ENCODE measurements at places on chromosomes 7 and 10. TPM values are rescaled to one million over a fixed set of nuclear protein-coding genes. Genes with fewer than 3 reads are reported as not detected.

Gene CTTNBP2
- 0.63 TPM for polyA plus RNA-seq

Gene SPACDR
- polyA plus RNA-seq, result 0.37 TPM

Gene ANKRD2
- 0.18 TPM for polyA plus RNA-seq

GRCh38 chr7:121330053-121330833 lies 1.4 kb downstream of the WNT16 start:
- no peak for DNase-seq
- H3K4me1 ChIP-seq, result peaks cover 14% of the 10 kb centered on the region
- peak overlapping the region; percentile 78 for H3K4me3 ChIP-seq
- H3K27me3 ChIP-seq, result peaks cover 32% of the 10 kb centered on the region
- no peaks in the 10 kb centered on the region for H3K36me3 ChIP-seq
- H3K27ac ChIP-seq, result no peak overlapping the region

DNA sequence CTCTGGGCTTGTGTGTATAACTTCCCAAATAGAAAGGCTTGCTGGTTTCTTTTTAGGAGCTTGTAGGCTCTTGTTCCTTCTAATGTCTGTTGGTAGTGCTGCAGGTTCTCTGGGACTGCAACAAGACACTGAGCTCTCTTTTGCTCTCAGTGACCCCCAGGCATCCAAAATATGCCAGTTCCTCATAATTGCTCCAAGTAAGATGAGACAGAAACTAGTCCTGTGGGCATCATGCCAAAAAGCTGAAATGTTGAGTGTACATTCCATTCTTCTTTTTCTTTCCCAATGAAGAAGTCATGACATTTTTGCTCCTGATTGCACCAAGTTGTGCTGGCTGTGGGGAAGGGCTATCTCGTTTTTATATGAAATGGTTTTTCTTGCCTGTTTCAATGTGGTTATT lies 7.1 kb upstream of the BTBD16 start:
- H3K27ac ChIP-seq, result no peak overlapping the region
- H3K4me3 ChIP-seq, result no peak overlapping the region
- no peaks in the 10 kb centered on the region for H3K27me3 ChIP-seq
- no peak for DNase-seq
- no peaks in the 10 kb centered on the region for H3K36me3 ChIP-seq
- peaks cover 7% of the 10 kb centered on the region for H3K4me1 ChIP-seq

- H3K27me3 ChIP-seq, result no peaks in the 10 kb centered on the region
- peaks cover 22% of the 10 kb centered on the region for H3K4me1 ChIP-seq
- peak; percentile 32 for DNase-seq
- no peak overlapping the region for H3K27ac ChIP-seq
Measured at GRCh38 chr7:22728401-22729029, 1.5 kb downstream of the IL6 start.

DNA sequence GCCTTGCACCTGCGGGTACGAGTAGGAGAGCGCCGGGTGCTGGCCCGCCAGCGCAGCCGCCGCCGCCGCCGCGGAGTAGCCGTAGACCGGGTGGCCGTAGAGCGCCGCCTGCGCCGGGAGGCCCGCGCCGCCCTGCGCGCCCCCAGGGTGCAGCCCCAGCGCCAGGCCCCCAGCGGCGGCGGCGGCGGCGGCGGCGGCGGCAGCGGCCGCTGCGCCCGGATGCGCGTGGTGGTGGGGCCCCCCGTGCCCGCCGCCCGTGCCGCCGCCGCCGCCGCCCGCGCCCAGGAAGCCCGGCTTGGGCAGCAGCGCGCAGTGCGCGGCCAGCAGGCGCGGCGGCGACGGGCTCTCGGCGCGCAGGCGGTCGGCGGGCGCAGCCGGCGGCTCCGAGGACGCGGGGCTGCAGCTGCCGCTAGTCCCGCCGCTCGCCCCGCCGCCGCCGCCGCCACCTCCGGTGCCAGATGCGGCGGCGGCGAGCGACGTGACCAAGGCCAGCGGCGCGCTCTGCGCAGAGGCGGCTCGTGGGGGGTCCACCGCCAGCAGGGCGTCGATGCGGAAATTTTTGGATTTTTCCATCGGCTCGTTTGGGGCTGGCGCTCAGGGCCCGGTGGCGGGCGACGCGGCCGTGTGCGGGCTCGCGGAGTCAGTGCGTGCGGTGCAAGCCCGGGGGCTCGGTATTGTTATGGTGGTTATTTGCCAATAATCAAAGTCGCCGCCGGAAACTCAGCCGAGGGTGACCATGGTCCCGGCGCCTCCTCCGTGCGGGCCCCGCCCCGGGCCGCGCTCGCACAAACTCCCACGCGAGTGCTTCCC lies 480 bp downstream of the MNX1 start:
- H3K36me3 ChIP-seq, result no peaks in the 10 kb centered on the region
- DNase-seq, result no peak
- peak overlapping the region; percentile 68 for H3K4me3 ChIP-seq
- H3K27ac ChIP-seq, result no peak overlapping the region

Gene DGKB
- polyA plus RNA-seq, result not detected

DNA sequence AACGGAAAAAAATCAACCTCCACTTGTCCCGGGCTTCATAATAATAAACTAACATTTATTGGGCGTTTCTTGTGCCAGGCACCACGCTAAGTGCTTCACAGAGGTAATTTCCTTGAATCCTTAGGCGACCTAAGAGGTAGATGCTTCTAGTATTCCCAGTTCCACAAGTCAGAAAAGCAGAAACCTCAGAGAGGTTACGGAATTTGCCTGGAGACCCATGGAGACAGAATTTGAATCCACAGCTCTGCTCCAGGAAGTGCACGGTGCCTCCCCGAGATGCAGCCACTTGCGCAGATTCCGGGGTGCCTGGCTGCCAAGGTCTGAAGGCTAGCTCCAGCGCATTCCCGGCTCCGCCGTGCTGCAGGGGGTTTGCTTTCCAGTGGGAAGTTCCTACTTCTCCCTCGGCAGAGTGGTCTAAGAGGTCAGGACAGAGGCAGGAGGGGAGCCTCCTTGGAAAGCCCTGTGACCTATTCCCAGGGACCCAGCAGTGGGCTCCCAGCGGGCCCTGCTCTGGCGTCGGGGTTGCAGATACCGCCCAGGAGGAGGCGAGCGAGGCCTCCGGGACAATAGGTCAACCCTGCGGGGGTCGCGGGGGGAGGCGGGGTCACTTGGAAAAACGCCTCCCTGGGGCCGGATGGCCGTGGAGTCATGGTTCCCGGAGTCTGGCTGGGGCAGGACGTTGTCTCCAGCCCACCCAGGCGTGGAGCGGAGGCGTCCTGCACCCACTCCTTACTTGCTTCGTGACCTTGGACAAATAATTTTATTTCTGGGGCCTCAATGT lies 10.1 kb upstream of the NKX2-3 start:
- no peak overlapping the region for H3K4me3 ChIP-seq
- peaks cover 97% of the 10 kb centered on the region for H3K27me3 ChIP-seq
- no peak overlapping the region for H3K27ac ChIP-seq
- no peaks in the 10 kb centered on the region for H3K36me3 ChIP-seq

Gene DPCD
- polyA plus RNA-seq, result 43.3 TPM

Gene RNF32
- 0.34 TPM for polyA plus RNA-seq

DNA sequence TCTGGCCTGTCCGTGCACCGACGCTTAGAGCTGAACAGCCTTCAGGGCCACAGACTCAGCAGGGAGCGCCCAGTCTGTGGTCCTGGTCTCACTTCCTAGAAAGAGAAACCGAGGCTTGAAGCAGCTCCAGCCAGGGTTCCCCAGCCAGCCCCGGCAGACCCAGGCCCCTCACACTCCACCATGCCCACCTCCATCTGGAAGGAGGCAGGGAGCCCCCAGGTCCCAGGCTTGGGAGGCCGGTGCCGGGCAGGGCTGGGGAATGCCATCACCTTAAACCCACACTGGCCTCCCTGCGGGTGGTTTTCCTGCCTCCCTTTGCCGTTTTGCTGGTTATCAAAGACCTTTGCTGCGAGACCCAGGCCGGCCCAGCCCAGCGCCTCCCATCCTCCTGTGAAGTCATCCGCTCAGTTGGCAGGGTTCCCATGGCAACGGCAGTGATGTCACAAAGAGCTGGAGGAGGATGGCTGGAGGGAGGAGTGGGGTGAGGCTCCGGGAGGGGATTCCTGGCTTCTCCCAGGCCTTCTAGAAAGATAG lies 24.0 kb downstream of the ELFN1 start:
- peaks cover 22% of the 10 kb centered on the region for H3K27me3 ChIP-seq
- no peak overlapping the region for H3K4me3 ChIP-seq
- no peaks in the 10 kb centered on the region for H3K36me3 ChIP-seq
- H3K4me1 ChIP-seq, result no peaks in the 10 kb centered on the region

- H3K36me3 ChIP-seq, result no peaks in the 10 kb centered on the region
- H3K4me1 ChIP-seq, result peaks cover 12% of the 10 kb centered on the region
- peak; percentile 69 for DNase-seq
- no peaks in the 10 kb centered on the region for H3K27me3 ChIP-seq
Measured at GRCh38 chr10:117653170-117653515, 110.6 kb downstream of the EMX2 start.

Gene FAM25G
- 10.6 TPM for polyA plus RNA-seq

Gene HMX3
- polyA plus RNA-seq, result not detected

DNA sequence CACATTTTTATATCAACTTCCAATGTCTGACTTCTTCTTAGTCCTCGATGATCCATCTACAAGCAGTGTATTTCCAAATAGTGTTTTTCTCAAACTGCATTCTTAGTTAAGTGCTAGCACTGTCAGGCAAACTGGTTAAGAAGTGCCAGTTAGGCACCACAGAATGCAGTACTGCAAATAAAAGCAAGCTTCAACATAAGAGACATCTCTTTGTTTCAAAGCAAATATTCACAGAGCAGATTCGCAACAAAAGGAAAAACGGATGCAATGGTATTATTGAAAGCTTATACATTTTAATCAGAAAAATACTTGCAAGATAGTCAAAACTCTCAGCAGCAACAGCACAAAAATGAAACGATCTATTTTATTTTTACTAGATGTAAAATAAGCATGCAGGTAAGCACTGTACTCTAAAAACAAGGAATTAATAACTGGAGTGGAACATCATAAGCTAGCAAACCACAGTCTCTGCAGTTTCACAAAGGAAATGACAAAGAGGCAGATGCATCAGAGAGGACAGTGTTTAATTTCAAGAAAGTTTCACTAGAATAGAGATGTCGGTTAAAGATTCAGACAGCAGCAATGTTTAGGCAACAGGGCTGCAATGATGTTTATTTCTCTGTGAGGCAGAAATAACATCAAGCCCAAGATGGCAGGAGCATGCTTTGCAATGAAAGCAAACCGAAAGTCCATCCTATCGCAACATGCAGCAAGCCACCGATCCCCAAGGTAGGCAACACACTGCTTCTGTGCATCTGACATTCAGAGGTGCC lies 82.0 kb downstream of the FGFR2 start:
- peaks cover 3% of the 10 kb centered on the region for H3K36me3 ChIP-seq
- H3K27me3 ChIP-seq, result no peaks in the 10 kb centered on the region

GRCh38 chr7:157570531-157571200 lies 233.9 kb downstream of the DNAJB6 start:
- no peak for DNase-seq
- H3K36me3 ChIP-seq, result no peaks in the 10 kb centered on the region
- H3K4me3 ChIP-seq, result no peak overlapping the region
- no peaks in the 10 kb centered on the region for H3K27me3 ChIP-seq
- no peaks in the 10 kb centered on the region for H3K4me1 ChIP-seq

Gene HOXA13
- polyA plus RNA-seq, result not detected

Gene POM121L12
- not detected for polyA plus RNA-seq

- H3K27me3 ChIP-seq, result no peaks in the 10 kb centered on the region
- H3K4me3 ChIP-seq, result no peak overlapping the region
- no peak overlapping the region for H3K27ac ChIP-seq
- peak; percentile 70 for DNase-seq
- peaks cover 29% of the 10 kb centered on the region for H3K4me1 ChIP-seq
- H3K36me3 ChIP-seq, result no peaks in the 10 kb centered on the region
Measured at GRCh38 chr7:91852263-91852741, 28.2 kb downstream of the MTERF1 start.

DNA sequence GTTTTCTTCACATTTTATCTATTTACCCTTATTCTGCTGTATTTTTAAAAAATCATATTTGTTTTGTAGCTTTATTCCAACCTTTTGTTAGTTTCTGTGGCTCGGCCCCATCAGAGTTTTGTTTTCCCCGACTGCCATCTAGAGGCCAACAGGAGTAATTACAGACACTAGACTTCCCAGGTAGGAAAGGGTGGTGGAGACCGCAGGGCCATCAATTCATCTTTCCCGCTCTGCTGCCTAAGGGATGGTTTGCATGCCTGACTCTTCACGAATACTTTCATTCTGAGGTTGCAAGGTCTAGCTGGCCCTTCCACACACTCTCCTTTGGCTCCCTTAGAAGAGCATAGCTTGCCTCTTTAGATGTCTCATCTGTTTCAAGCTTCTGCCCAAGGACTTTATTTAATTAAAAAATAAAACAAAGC lies 38.3 kb downstream of the LYZL2 start:
- H3K36me3 ChIP-seq, result no peaks in the 10 kb centered on the region
- peaks cover 5% of the 10 kb centered on the region for H3K27me3 ChIP-seq
- H3K27ac ChIP-seq, result no peak overlapping the region
- DNase-seq, result no peak

GRCh38 chr7:128197989-128198580 lies 43.0 kb upstream of the LEP start:
- no peaks in the 10 kb centered on the region for H3K4me1 ChIP-seq
- peaks cover 29% of the 10 kb centered on the region for H3K27me3 ChIP-seq
- no peak for DNase-seq
- H3K4me3 ChIP-seq, result no peak overlapping the region
- H3K36me3 ChIP-seq, result no peaks in the 10 kb centered on the region

GRCh38 chr7:130022115-130022514 lies 29.1 kb downstream of the ZC3HC1 start:
- H3K36me3 ChIP-seq, result peaks cover 18% of the 10 kb centered on the region
- H3K27ac ChIP-seq, result no peak overlapping the region
- H3K4me1 ChIP-seq, result peaks cover 11% of the 10 kb centered on the region
- no peak for DNase-seq
- no peaks in the 10 kb centered on the region for H3K27me3 ChIP-seq
- H3K4me3 ChIP-seq, result no peak overlapping the region

Gene OR9A2
- not detected for polyA plus RNA-seq

Gene YKT6
- polyA plus RNA-seq, result 192 TPM

Gene USP54
- 7.7 TPM for polyA plus RNA-seq

Gene CALML5
- polyA plus RNA-seq, result 11.4 TPM

DNA sequence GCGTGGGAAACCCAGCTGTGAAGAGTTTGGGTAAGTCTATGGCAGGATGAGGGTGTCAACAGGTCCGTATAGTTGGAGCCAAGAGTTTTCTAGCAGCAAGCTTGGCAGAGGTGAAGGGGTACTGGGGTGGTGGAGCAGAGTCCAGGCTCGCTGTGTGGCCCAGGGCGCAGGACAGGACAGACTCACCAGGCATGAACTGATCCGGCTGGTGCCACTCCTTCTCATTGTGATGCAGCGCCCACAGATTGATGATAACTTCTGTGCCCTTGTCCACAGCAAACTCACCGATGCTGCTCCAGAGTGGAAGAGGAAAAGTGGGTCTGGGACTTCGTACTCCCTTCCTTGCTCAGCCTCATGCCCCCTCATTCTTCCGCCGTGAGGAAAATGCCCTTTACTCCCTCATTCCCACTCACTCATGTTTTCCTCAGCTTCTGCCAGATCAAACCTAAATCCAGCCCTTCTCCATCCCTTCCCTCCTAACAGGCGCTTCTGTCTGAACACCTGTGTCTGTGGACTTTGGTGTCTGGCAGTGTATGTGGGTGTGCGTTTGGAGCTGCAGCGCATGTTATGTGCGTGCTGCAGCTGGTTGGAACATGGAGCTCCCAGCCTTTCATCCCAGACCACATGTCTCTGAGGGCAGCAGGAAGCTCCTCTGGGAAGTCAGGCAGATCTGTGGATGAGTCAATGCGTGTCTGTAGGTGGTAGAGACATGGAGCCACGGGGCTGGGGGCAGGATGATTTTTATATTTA lies 5.7 kb downstream of the CYP17A1 start:
- no peaks in the 10 kb centered on the region for H3K36me3 ChIP-seq
- no peak overlapping the region for H3K4me3 ChIP-seq
- no peaks in the 10 kb centered on the region for H3K27me3 ChIP-seq
- DNase-seq, result no peak

Gene CHST15
- 21.4 TPM for polyA plus RNA-seq

Gene GARIN1A
- polyA plus RNA-seq, result 1.1 TPM

Gene GRID2IP
- 0.01 TPM for polyA plus RNA-seq

- H3K4me3 ChIP-seq, result no peak overlapping the region
- H3K27ac ChIP-seq, result no peak overlapping the region
- no peaks in the 10 kb centered on the region for H3K36me3 ChIP-seq
- H3K4me1 ChIP-seq, result no peaks in the 10 kb centered on the region
- no peak for DNase-seq
Measured at GRCh38 chr7:74226633-74227032, 16.8 kb downstream of the LAT2 start.
